ENCODE measurements at places on chromosomes 4 and X. TPM values are rescaled to one million over a fixed set of nuclear protein-coding genes. Genes with fewer than 3 reads are reported as not detected.

DNA sequence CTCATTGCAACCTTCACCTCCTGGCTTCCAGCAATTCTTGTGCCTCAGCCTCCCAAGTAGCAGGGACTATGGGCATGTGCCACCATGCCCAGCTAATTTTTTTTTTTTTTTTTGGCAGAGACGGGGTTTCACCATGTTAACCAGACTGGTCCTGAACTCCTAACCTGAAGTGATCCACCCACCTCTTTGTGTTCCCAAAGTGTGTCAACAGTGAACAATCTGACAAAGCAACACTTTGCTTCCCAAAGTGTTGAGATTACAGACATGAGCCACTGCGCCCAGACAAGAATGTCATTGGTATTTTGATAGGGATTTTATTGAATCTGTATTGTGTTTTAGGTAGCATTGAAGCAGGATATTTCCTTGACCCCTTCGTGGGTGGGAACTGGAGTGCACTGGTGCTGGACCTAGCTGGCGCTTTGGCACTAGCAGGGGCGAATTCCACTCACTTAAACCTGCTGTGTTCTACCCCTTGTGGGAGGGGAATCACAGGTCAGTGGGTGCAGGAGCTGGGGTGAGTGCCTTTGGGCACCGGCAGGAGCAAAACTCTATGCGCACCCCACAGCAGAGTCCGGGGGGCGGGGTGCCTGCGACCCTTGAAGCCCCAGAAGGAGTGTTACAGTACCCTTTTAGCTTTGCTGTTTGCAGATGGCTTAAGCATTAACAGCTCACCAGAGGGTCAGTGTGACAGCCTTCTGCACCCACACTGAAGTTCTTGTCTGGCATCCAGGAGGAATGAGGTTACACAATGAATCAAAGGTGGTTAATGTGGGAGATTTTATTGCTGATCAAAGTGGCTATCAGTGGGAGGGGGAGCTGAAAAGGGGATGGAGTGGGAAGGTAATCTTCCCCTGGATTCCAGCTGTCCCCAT lies 21.9 kb downstream of the KLF8 start:
- no peak overlapping the region for H3K4me3 ChIP-seq
- H3K36me3 ChIP-seq: no peaks in the 10 kb centered on the region
- no peak overlapping the region for H3K27ac ChIP-seq
- H3K27me3 ChIP-seq: no peaks in the 10 kb centered on the region

- no peak overlapping the region for H3K27ac ChIP-seq
- H3K4me1 ChIP-seq: no peaks in the 10 kb centered on the region
- no peaks in the 10 kb centered on the region for H3K36me3 ChIP-seq
- H3K4me3 ChIP-seq: no peak overlapping the region
Observed at GRCh38 chr4:109424093-109424841, 9.3 kb upstream of the SEC24B start.

- no peak for DNase-seq
- no peaks in the 10 kb centered on the region for H3K36me3 ChIP-seq
- H3K4me3 ChIP-seq: peak overlapping the region; percentile 68
- no peak overlapping the region for H3K27ac ChIP-seq
- peaks cover 52% of the 10 kb centered on the region for H3K27me3 ChIP-seq
- H3K4me1 ChIP-seq: peaks cover 14% of the 10 kb centered on the region
Observed at GRCh38 chr4:108171339-108172230, 2.9 kb upstream of the LEF1 start.

DNA sequence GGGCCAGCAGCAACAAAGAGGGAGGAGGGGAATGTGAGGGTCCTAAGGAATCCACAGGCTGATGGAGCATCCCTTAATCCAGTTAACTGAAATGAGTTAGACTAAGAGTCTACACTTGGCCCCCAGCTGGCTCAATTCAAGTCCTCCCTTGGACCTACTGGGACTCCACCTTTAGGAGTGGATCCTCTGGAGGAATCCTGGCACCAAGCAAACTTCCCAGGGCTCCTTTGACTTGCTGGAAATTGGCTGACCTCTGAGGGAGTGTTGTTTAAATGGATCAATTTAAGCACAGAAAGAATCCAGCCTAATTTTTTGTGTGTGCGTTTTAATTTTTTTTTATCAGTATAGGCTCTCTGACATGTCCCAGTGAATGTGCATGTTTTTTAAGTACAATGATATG lies 114.7 kb downstream of the SHROOM3 start:
- H3K27me3 ChIP-seq: no peaks in the 10 kb centered on the region
- no peaks in the 10 kb centered on the region for H3K4me1 ChIP-seq
- DNase-seq: no peak

DNA sequence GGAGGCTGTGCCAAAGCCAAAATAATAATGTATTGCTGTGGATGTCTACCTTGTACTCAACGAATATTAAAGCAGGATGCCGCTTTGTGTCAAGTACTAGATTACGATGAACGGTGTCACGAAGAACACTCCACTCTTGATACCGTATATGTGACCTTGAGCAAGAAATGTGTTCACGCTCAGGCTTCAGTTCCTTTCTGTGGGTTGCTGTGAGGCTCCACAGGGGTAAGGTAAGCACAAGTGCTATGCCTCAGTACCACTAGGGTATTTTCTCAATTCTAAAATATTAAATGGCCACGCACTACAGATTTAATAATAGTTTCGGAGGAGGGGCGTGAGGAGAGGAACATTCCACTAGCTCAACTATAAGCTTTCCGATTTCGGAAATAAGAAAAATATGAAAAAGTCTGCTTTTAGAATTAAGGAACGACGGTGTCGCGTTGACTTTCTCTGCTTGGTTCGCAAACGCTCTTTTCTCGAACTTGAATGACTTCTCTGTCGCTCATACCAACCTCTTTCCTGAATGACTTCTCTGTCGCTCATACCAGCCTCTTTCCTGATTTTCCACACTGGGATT lies 607 bp upstream of the SCOC start:
- no peaks in the 10 kb centered on the region for H3K36me3 ChIP-seq
- peak overlapping the region; percentile 84 for H3K4me3 ChIP-seq
- no peaks in the 10 kb centered on the region for H3K27me3 ChIP-seq
- peaks cover 13% of the 10 kb centered on the region for H3K4me1 ChIP-seq
- H3K27ac ChIP-seq: peak overlapping the region; percentile 82
- no peak for DNase-seq

- H3K27ac ChIP-seq: no peak overlapping the region
- no peaks in the 10 kb centered on the region for H3K36me3 ChIP-seq
- DNase-seq: peak; percentile 60
- no peaks in the 10 kb centered on the region for H3K27me3 ChIP-seq
- no peaks in the 10 kb centered on the region for H3K4me1 ChIP-seq
- no peak overlapping the region for H3K4me3 ChIP-seq
Observed at GRCh38 chrX:130726661-130727060, 176.3 kb downstream of the ENOX2 start.

DNA sequence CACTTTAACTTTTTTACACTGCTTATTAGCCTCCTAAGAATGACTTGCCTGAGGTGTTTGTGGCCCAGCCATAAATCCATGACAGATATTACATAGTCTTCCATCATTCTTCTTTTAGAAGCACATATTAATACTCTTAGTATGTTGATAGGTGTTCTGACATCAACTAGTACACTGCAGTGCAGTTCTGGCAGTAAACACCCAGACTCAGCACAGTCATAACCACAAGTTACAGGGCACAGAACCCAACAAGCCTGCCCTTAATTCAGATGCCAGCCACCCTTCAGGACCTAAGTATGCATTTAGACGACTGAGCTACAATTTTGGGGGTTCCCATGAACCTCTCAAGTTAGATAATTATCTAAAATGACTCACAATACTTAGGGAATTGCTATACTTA lies 36.5 kb upstream of the GUCY1B1 start:
- H3K27me3 ChIP-seq: no peaks in the 10 kb centered on the region
- H3K27ac ChIP-seq: no peak overlapping the region
- H3K4me3 ChIP-seq: no peak overlapping the region
- no peaks in the 10 kb centered on the region for H3K4me1 ChIP-seq

DNA sequence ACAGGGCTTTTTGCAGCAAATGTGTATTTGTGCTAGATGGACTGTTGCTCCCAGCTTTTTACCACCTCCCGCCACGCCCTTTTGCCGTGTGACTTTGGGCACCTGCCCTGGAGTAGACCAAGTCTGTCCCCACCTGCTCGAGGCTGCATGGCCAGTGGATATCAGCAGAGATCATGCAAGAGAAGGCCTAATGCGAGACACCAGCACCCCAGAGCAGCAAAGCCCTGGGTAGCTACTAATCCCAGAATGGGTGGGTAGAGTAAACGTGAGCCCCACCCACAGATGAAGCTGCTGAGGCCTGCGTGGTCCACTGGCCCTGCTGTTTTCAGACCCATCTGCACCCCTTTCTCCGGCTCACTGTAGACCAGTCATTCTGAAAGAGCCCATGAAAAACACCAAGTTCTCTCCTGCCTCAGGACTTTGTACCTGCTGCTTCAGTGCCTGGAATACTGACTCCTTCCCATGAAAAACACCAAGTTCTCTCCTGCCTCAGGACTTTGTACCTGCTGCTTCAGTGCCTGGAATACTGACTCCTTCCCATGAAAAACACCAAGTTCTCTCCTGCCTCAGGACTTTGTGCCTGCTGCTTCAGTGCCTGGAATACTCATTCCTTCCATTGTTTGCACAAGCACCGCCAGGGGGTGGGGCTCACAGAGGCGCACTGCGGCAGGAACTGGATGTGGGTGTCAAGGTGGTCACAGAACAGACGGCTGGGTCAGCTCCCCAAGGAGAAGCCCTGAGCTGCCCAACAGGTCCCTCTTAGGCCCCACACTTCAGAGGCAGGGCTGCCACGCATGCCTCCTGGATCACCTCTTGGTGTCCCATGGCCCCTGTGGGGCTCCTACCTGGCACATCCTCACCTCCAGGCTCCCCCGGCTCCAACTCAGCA lies 5.1 kb upstream of the TNIP2 start:
- no peaks in the 10 kb centered on the region for H3K27me3 ChIP-seq
- no peaks in the 10 kb centered on the region for H3K4me1 ChIP-seq
- H3K4me3 ChIP-seq: no peak overlapping the region
- H3K27ac ChIP-seq: no peak overlapping the region
- DNase-seq: peak; percentile 78

DNA sequence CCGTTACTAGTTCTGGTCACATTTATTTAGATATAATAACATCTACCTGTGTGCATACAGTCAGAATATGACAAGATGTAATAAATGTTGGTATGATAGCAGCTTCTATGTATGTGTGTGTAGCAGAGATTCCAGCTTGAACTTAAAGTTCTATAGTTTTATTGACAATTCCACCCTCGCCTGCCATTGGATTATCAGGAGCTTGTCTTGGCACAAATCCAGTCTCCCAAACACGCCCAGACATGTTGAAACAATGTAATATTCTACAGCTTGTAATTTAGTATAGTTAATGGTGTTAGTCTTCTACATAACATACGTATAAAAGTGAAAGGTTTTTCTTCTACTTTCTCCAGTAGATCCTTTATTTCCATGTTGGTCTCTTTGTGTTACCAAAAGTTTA lies 44.4 kb downstream of the BBS12 start:
- no peak overlapping the region for H3K4me3 ChIP-seq
- no peaks in the 10 kb centered on the region for H3K4me1 ChIP-seq
- H3K27me3 ChIP-seq: no peaks in the 10 kb centered on the region
- no peak overlapping the region for H3K27ac ChIP-seq
- DNase-seq: no peak
- H3K36me3 ChIP-seq: no peaks in the 10 kb centered on the region

GRCh38 chrX:23785580-23785979 lies 2.6 kb downstream of the SAT1 start:
- H3K27me3 ChIP-seq: no peaks in the 10 kb centered on the region
- no peaks in the 10 kb centered on the region for H3K36me3 ChIP-seq
- H3K4me3 ChIP-seq: peak overlapping the region; percentile 67
- no peak for DNase-seq
- H3K4me1 ChIP-seq: peaks cover 6% of the 10 kb centered on the region

SLC2A9 gene
- 19.0 TPM for total RNA-seq

PCDH19 gene
- 0.17 TPM for total RNA-seq

TMLHE gene
- total RNA-seq: 14.2 TPM

PDLIM3 gene
- 24.4 TPM for total RNA-seq

SAGE1 gene
- total RNA-seq: not detected

VAMP7 gene
- 27.1 TPM for total RNA-seq

OTUD6A gene
- total RNA-seq: not detected

CT45A7 gene
- total RNA-seq: not detected

OPN1LW gene
- total RNA-seq: not detected

FGF5 gene
- not detected for total RNA-seq
